Lower lobe of right lung (tissue), 2 donors: ENCODE measurements at places on chromosomes 3 and 15.

DNA sequence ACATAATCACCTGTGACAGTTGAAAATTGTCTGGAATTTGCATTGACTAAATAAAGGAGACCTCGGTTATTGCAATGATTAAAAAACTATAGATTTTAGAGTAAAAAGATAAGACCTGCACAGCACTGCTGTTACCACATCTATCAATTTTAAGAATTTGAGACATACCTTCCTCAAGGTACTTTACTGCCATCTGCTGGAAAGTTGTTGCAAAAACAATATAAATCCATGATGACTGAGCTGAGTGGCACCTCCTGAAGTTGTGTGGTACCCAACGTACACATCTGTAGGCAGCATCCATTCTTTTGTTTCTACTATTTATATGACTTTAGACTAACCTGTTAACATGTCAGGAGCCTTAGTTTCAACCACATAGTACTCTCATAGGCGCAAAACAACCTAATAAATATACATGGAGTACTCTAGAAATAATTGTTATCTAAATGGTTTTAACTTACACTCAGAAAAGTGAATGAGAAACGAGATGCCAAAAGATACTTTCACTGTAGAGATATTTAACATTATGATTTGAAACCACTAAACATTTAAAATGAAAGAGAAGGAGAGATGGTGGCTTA, 106.7 kb downstream of the GHSR start:
- H3K27ac ChIP-seq = no peak overlapping the region
- DNase-seq = no peak
- H3K27me3 ChIP-seq = no peaks in the 10 kb centered on the region
- H3K4me3 ChIP-seq = no peak overlapping the region

DNA sequence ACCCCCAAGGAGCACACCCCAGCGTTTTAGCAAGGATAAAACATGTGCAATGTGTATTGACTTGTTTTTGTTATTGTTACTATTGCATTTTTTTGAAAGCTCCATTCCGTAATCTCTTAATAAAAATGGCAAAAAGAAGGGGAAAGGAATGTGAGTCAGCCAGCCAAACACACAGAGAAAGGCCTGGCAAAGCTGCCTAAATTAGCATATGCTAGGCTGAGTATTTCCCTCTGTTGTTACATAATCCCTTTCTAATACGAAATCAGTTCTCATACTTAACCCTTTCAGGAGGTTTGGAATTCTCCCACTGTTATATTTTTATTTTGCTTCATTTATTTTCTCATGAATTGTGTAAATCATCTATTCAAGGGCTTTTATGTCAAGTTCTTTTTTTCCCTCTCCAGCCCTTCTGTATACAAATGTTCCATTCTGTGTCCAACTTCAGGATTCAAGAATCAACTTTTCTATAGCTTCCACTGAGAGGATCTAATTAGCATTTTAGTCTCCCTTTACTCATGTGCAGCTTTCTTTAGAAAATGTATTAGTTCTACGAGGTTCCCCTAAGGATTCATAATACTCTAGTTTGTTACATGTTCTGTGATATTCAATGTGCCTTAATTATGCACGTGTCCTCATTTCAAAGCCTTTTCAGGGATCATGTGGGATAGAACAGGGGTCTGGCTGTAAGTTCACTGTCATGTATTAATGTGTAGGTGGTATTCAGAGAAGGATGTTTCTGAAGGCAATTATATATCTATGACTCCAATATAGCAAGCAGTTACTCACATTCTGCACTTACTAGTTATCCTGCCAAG, 9.2 kb downstream of the CADM2 start:
- peaks cover 3% of the 10 kb centered on the region for H3K27me3 ChIP-seq
- H3K36me3 ChIP-seq = no peaks in the 10 kb centered on the region
- DNase-seq = no peak

DNA sequence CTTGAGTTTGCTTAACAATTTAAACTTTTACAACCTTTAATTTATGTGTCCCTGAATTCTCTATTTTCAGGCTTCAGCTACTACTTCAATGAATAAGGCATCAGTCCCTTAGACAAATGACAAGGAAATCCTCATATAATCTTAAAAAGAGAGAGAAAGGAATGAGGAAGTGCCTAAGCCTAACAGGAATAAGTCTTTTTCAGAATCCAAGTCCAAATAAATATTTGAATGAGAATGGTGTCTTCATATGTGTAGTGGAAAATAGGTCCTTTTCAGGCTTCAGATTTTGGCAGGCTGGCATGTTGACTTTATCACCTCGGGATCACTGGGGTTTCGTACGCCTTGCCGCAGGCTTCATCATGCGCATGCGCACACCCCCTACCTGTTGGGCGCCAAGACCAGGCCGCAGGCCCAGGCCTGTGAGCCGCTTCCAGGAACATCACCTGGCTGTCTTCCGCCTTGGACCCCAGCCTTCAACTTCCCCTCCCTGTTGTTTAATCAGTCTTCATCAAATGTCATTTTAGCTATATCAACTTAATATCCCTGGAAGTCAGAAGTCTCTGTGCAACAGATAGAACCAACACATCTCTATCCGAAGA, 334.5 kb downstream of the SOX2 start:
- no peak for DNase-seq
- no peak overlapping the region for H3K27ac ChIP-seq
- no peak overlapping the region for H3K4me3 ChIP-seq

GRCh38 chr3:77626157-77626556, 586.3 kb downstream of the ROBO2 start:
- H3K27me3 ChIP-seq = no peaks in the 10 kb centered on the region
- no peak for DNase-seq
- H3K27ac ChIP-seq = no peak overlapping the region
- no peaks in the 10 kb centered on the region for H3K4me1 ChIP-seq

DNA sequence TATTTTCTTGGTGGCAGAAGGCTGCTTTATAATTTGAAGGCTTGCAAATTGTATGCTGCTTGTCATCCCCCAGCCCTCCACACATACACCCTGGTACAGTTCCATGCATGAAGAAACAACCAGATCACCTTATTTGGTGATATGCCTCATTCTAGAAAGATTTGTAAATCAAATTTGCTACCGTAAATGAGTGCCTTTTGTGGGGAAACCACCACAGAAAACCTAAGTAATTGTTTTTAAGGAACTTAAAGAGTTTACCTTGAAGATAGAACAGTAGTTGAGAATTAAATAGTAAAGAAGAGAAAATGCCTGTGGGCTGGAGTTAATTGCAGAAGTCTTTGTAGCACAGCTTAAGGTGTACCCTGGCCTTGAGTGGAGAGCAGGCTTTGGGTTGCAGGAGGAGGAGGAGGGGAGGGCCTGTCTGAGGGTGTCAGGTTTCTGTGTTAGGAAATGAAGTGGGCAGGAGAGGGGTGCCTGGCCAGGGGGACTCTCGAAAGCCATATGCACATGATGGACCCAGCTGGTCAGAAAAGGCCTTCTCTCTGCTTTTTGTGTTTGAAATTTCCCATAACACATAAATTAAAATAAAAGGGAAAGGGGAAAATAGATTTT, 6.9 kb downstream of the NIPA2 start:
- H3K27me3 ChIP-seq = no peaks in the 10 kb centered on the region
- no peak overlapping the region for H3K27ac ChIP-seq
- H3K4me3 ChIP-seq = no peak overlapping the region
- peaks cover 15% of the 10 kb centered on the region for H3K4me1 ChIP-seq
- H3K36me3 ChIP-seq = peaks cover 65% of the 10 kb centered on the region
- DNase-seq = no peak

DNA sequence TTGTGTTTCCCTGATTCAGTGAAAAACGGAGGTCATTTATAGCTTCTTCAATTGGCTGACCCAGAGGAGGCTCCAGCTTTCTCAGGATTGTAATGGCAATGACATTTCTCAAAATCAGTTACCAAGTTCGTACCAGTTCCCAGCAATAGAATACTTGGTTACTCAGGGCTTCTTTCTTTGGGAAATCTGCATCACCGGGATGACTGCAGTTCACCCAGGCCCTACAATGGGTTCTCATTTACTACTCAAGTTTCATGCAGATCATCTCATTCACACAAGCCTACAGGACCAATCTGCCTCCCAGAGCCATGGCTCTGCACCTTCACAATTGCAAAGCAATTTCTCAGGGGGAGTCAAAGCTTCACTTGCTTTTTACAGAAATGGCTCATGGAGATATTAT, 109.6 kb downstream of the FHIT start:
- no peak for DNase-seq
- no peaks in the 10 kb centered on the region for H3K4me1 ChIP-seq
- no peaks in the 10 kb centered on the region for H3K27me3 ChIP-seq

DNA sequence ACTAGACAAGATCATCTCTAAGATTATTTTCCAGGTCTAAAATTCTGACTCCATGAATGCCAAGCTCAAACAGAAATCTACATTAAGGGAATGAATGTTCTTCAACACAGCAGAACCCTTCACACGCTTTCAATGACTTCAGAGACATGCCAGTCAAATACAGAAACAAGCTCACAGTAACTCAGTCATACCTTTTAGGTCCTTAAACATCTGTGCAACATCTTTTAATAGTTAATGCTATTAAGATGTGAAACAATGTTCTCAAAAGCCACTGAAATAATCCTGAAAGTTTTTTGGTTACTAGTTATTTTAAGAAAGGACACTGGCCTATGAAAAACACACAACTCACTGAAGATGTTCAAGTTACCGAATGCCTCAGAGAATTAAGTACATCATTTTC, 2.5 kb downstream of the DLG1 start:
- peaks cover 12% of the 10 kb centered on the region for H3K36me3 ChIP-seq
- H3K4me3 ChIP-seq = no peak overlapping the region
- no peak for DNase-seq
- no peaks in the 10 kb centered on the region for H3K27me3 ChIP-seq
- peaks cover 50% of the 10 kb centered on the region for H3K4me1 ChIP-seq

DNA sequence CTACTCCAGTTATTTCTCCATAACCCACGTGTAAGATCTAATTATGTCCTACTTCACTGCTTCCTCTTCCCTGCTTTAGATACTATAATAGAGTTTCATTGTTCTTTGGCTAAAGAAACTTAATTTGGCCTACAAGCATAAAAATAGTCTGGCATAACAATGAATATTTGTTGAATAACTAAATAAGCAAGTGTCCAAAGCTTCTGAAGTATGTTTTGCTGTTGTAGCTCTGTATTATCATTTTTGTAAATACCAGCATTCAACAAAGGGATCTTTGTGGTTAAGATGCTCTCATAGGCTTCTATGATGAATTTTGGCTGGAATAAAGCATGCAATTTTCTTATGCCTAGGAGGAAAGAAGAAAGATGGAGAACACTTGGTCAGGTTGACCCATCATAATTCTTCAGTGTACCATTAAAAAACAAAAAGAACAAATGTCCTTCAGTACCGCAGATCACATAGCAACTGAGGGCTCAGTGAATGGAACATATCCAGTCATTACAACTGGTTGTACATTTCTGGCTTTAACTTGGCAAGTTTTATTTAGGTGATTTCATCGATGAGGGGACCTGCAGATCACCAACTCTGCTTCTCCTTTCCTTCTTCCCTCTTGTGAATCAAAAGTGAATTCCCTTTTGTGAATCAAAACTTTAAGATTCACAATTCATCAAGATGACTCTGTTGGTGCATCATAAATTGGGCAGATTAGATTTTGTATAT, 465.9 kb upstream of the TGFBR2 start:
- no peak overlapping the region for H3K27ac ChIP-seq
- no peak for DNase-seq
- no peaks in the 10 kb centered on the region for H3K4me1 ChIP-seq
- no peaks in the 10 kb centered on the region for H3K36me3 ChIP-seq
- no peak overlapping the region for H3K4me3 ChIP-seq

DNA sequence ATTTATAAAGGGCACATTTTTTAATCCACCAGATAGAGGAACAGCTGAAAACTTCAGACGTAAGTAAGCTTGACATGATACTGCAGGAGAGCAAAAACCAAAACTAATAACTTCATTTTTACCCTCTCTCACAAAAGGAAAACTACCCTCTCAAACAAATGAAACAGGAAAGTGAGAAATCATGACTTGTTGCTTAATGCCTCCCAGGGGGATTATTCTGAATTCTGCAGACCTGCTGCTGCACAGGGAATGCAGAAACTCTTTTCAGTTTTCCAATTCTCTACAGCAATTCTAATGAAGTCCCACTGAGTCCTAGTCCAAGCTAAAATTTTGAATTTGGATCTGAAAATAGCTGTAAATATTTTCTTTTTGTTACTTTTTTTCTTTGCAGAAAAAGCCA, 637.1 kb upstream of the CCDC54 start:
- H3K27ac ChIP-seq = no peak overlapping the region
- no peaks in the 10 kb centered on the region for H3K27me3 ChIP-seq
- DNase-seq = no peak
- H3K36me3 ChIP-seq = no peaks in the 10 kb centered on the region
- H3K4me1 ChIP-seq = no peaks in the 10 kb centered on the region

GRCh38 chr15:62958528-62959363, 83.8 kb upstream of the TPM1 start:
- H3K27me3 ChIP-seq = peaks cover under 1% of the 10 kb centered on the region
- no peaks in the 10 kb centered on the region for H3K36me3 ChIP-seq
- no peak overlapping the region for H3K27ac ChIP-seq
- H3K4me3 ChIP-seq = no peak overlapping the region
- no peak for DNase-seq

DNA sequence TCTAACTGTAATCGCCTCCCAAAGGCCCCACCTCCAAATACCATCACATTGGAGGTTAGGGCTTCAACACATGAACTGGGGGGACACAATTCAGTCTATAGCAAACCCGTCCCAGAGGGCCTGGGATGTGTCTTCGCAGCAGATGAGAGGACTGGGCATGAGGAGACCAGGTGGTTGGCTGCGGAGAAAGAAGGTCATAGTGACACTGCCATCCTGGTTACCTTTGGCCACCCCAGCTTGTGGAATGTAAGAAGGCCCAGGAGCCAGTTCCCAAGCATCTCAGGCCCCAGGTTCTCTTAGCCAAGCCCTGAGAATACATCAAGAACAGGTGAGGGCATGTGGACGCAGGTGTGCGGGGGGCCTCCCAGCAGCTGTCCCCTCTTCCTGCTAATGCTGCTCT, 6.4 kb upstream of the RARRES1 start:
- DNase-seq = no peak
- no peaks in the 10 kb centered on the region for H3K4me1 ChIP-seq
- H3K4me3 ChIP-seq = no peak overlapping the region

DNA sequence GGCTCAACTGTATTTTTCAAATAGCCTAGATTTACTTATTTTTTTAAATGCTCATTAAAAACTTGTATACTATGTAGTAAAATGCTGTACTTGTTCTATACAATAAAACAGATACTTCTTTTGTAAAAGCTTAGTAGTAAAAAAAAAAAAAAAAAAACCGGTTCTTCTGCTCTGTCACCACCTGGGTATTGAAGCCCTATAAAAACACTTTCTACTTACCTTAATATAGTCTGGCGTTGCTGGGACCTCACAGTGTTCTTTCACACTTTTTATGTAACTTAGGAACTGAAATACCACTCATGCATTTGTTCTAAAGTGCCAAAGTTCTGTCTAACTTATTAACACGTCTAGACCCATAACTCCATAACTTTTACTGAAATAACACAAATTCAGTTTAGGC, 61.4 kb downstream of the TASOR start:
- no peak for DNase-seq
- peaks cover 100% of the 10 kb centered on the region for H3K36me3 ChIP-seq
- H3K4me1 ChIP-seq = no peaks in the 10 kb centered on the region
- H3K27ac ChIP-seq = peak overlapping the region; percentile 19
